ENCODE measurements at places on chromosomes 1 and 21. TPM values are rescaled to one million over a fixed set of nuclear protein-coding genes. Genes with fewer than 3 reads are reported as not detected.

Gene OR2T11
- polyA plus RNA-seq: not detected

Gene ADGRB2
- polyA plus RNA-seq: 8.6 TPM

Gene PGLYRP4
- not detected for polyA plus RNA-seq

Gene PLEKHN1
- polyA plus RNA-seq: 0.27 TPM

Gene LHX8
- not detected for polyA plus RNA-seq

Gene ADAM30
- polyA plus RNA-seq: not detected

Gene DNASE2B
- polyA plus RNA-seq: 0.10 TPM
